NCI-H187 treated with DMSO at 0.1 percent for 48 hours (cell line): ENCODE measurements at places on chromosomes 5 and 9.
A peak's percentile ranks its signal among the peaks of the same experiment; 100 is the strongest.

DNA sequence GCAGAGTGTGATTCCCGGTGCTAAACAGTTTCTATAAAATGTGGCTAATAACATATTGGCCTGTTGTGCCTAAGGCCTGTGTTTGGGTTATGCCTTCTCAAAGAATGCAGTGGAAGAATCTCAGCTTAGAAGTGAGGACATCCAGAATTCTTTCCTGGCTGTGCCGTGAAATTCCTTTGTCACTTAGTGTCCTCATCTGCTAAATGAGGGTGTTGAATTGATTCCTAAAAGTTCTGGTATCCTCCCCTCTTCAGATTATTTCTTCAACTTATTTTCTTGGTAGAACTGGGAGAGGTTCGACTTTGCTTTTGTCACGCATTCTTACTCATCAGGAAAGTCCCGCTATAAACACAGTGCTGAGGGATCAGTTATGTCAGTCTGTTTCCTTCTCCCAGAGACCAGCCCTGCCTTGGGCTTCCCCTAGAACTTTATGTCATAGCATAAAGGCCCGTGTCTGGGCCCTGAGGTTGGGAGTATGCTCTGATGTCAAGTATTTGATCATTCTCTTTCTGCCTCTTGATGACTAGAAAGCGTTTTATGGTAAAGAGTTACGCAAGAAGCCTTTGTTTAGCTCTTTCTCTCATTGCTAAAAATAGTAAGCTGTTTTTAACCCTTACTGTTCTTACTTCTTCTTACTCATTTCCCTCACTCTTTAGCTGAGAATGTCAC, 29.5 kb downstream of the MTAP start:
- DNase-seq: no peak

- DNase-seq: no peak
These were observed 3.1 kb upstream of the DMAC1 start for GRCh38 chr9:7802666-7803065.

GRCh38 chr5:95298651-95299050, 13.8 kb upstream of the MCTP1 start:
- no peak for DNase-seq

- DNase-seq: no peak
These were observed 74.5 kb downstream of the C7 start for GRCh38 chr5:40983781-40984180.

GRCh38 chr5:154384480-154385235, 61.1 kb upstream of the SAP30L start:
- DNase-seq: peak; percentile 33

- DNase-seq: no peak
These were observed 417.4 kb upstream of the RIOK2 start for GRCh38 chr5:97600486-97600885.
